ENCODE measurements at places on chromosomes 2 and 18.
A peak's percentile ranks its signal among the peaks of the same experiment; 100 is the strongest.

DNA sequence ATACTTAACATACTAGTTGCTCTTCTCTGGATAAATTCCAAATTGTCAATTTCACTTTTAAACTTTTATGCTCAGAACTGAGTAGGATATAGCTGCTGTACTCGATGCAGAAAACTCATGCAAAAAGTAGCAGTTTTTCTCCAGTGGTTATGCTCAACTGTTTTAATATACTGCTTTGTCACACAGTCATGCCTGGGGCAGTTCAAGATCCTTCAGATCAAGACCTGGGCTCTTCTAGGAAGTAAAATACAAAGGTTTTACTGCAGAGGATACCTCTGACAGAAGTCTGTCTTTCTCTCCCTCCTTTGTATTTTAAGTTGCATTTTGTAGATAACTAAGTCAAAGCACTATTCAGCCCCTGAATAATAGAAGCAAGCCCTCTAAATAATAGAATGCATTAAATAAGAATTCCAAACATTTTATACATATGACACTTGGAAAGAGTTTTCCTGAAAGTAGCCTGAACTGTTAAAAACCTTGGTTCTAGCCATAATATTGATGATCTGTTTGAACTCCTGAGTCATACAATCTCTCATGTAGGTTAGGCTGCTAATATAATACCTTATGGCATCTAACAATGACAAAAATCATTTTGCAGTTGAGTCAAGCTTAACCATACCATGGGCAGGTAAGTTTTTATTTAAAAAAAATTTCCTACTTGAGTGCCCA lies 183.3 kb upstream of the TRIB2 start:
- no peak for DNase-seq

- DNase-seq = no peak
Measured at GRCh38 chr18:6778459-6779247, 49.1 kb downstream of the ARHGAP28 start.

DNA sequence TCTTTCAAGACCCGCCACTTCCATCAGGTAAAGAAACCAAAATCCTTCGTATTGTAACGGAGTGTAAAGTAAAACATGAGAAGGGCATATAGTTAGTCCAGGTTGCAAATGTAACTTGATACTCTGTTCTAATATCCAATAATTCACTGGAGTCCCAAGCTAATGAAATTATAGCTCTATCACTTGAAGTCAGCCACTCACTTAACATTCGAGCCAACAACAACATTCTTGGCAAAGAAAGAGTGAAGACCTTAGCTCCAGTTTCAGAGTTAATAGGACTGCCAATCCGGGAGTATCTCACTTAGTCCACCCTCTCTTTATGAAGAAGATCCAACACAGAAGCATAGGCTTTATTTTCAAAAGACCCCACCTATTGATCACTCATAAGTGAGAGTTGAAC lies 298.0 kb upstream of the SOX11 start:
- no peak for DNase-seq

DNA sequence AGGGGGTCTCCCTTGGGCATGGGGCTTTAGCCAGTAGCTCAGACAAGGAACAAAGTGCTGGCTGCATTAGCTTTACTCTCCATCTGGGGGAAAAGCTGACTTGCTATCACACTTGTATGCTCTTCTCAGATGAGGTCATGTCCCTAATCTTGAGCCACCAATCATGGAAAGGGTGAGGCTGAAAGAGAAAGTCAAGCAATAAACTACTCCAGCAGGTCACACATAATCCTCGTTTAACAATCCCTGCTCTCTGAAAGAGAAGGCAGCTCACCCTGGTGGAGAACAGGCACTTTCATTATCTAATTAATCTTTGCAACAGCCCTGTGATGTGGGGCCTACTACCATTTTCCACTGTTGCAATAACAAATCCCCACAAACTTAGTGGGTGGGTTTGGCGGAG lies 129.7 kb upstream of the CAPN13 start:
- no peak for DNase-seq

GRCh38 chr2:20365249-20365817 lies 14.7 kb upstream of the PUM2 start:
- DNase-seq = no peak

GRCh38 chr18:58087928-58088690 lies 44.1 kb downstream of the NEDD4L start:
- DNase-seq = no peak

DNA sequence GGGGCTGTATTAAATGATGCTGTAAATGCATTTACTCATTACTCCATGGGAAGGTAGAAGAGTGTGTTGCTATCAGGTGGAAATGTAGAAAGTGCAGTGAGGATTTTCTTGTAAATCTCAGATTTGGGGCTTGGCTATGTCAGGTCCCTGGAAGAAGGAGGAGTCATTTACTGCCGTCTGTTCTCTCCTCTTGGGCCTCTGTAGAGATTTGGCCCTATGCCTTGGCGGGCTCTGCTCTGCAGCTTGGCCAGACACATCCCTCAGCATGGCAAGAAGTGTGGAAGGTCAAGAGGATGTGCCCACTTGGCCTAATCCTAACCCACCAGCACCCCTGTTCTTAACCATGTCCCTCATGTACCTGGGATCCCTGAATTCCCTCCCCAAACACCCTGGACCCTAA lies 6.7 kb downstream of the IL1R1 start:
- DNase-seq = no peak

DNA sequence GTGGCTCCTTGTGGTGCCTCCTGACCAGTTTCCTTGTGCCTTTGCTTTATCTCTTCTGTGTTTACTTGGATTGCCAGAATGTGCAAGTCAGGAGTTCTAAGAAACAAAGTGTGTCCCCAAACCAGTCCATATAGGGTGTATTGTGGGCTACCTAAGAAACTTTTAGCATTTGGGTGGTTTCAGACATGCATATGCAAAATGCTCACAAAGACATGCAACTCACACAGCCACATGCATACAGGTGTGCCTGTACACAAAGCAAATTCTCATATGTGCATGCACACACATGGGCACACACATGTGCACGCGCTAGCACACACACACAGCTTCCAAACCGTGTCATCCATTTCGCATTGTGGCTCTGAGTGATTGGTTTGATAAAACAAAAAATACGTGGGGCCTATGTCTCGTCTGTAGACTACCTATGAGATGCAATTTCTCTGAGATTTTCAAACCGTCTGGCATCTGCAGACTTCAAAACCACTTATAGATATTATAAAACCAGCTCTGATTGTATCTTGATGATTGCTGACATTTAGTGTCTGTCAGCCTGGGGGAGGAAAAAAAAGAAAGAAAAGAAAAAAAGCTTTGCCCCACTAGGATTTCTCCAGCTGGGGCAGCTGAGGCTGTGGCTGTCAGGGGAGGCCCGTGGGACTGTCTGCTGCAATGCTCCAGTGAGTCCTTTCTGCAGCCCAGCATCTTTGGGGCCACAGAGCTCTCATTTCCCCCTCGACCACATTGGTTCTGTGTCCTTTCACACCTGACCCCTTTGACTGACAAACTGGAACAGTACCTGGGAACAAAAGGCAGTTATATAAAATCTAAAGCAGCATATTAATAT lies 556.1 kb downstream of the CMPK2 start:
- DNase-seq = peak; percentile 14

- DNase-seq = no peak
Measured at GRCh38 chr2:74497777-74498499, 1.5 kb downstream of the LBX2 start.

- no peak for DNase-seq
Measured at GRCh38 chr2:86706935-86707334, 13.2 kb upstream of the RMND5A start.

GRCh38 chr2:43343573-43344304 lies 117.3 kb upstream of the ZFP36L2 start:
- DNase-seq = no peak
